Right cardiac atrium (tissue), 5 donors: ENCODE measurements at places on chromosomes 2 and 18.

- DNase-seq: no peak
Measured at GRCh38 chr18:67241299-67241698, 275.2 kb downstream of the DSEL start.

DNA sequence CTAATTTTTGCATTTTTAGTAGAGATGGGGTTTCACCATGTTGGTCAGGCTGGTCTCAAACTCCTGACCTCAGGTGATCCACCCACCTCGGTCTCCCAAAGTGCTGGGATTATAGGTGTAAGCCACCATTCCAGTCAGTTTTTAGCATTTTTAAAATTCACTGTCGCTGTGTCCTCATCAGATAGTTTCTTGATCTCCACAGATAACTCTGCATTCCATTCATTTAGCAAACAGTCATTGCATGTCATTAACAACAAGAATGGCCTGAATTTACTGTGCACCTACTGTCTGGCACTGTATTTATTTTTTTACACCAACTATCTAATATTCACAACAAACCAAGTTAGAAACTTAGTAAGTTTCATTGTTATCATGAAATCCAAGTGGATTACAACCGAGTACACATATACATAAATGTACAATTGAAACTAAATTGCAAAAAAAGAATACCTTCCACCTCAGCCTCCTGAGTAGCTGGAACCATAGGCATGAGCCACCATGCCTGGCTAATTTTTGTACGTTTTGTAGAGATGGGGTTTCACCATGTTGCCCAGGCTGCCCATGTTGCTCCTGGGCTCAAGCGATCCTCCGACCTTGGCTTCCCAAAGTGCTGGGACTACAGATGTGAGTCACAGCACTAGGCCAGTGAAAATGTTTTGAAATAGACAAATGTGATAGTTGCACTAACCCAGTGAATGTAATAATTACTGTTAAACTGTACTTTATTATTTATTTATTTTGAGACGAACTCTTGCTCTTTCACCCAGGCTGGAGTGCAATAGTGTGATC is 4.3 kb downstream of the MCEE start:
- no peak for DNase-seq

DNA sequence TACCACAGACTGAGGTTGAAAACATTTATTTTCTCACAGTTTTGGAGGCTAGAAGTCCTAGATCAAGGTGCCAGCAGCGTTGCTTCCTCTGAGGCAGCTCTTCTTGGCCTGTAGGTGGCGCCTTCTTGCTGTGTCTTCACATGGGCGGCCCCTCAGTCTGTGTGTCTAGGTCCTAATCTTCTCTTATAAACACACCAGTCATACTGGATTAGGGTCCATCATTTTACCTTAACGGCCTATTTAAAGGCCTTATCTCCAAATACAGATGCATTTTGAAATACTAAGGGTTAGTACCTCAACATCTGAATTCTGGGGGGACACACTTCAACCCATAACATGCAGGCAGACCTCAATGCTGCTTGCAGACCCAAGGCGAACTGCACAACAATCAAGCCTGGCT is 4.4 kb upstream of the RMC1 start:
- peak; percentile 81 for DNase-seq

GRCh38 chr2:101360232-101360631 is 27.1 kb downstream of the CREG2 start:
- no peak for DNase-seq

- peak; percentile 80 for DNase-seq
Measured at GRCh38 chr2:240819858-240820606, at the start of gene KIF1A. Gene KIF1A (minus strand): TSS chr2:240820219. CDS start chr2:240797752, 22,467 bp downstream.

GRCh38 chr2:10493634-10494281 is 45.6 kb upstream of the ODC1 start:
- DNase-seq: no peak

DNA sequence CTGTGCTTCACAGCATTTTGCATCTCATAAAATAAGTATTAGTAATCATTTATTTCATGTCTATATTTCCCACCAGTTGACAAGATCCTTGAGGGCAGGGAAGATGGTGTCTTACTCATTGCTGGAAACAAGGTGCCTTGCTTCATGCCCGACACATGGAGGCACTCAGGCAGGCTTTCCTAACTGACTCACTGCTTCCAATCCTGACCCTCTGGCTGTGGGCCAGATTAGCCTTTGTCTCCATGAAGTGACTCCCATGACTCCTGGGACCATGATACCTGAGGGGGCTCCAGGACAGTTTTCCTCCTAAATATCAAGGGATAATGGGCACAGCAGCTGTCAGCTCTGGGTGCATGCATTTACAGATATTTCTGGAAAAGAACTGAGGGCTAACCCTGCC is 275.1 kb downstream of the AGPS start:
- DNase-seq: no peak

DNA sequence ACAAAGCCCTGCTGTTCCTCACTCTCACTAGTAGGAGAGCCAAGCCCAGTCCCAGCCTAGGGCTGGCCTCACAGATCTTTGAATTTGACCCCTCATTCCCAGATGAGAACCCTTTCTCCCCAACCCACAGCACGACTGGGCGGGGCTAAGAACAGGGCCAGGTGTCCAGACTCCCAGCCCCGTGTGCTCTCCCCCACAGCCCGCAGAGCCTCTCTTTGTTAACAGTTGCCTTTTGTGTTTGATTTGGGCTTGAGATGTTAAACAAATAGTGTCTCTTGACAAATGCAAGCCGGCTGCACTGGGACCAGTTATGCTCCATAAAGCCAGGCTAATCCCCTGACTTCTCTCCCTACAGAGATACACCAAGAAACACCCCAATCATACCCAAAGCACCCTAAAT is 4.7 kb upstream of the KCNK3 start:
- no peak for DNase-seq

GRCh38 chr18:9539938-9540337 is 64.6 kb downstream of the RALBP1 start:
- no peak for DNase-seq

DNA sequence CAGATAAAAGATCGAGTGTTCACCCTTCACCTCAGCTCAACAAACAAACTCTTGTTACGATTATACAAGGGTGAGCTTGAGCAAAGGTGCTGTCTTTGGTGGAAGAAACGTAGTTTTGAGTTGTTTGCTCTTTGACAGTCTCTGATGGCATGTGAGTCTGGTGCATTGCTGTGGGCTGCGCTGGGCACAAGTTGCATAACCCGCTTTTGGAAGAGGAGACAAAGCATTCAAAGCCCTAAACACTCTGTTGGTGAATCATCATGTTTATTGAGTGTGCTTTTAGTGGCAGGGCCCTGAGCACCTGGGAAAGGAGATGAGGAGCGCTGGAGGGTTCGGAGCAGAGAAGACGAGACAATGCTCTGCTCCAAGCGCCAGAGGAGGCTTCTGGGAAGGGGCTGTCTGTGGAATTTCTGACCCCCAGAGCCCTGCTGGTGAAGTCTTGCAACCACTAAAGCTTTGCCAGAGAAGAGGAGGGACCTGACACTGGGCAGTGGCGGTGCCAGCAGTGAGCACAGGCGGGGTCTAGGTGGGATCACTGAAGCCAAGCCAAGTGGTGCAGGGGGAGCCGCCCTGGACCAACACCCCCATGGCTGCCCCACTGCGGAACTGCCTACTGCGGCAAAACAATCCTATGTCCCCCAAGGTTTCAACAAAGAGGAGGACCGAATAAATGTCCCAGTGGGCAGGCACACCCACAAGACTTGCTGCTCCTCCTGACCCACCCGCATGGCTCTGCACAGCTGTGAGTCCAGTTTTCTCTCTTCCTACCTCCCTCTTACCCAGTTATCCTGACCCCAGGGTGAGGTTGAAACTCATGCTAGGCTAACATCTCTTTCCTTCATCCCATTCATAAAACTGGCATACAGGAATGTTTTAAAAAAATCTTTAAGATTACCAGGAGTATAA is 64.0 kb downstream of the TNFRSF11A start:
- no peak for DNase-seq

- DNase-seq: no peak
Measured at GRCh38 chr18:49669403-49669802, 107.5 kb downstream of the LIPG start.

DNA sequence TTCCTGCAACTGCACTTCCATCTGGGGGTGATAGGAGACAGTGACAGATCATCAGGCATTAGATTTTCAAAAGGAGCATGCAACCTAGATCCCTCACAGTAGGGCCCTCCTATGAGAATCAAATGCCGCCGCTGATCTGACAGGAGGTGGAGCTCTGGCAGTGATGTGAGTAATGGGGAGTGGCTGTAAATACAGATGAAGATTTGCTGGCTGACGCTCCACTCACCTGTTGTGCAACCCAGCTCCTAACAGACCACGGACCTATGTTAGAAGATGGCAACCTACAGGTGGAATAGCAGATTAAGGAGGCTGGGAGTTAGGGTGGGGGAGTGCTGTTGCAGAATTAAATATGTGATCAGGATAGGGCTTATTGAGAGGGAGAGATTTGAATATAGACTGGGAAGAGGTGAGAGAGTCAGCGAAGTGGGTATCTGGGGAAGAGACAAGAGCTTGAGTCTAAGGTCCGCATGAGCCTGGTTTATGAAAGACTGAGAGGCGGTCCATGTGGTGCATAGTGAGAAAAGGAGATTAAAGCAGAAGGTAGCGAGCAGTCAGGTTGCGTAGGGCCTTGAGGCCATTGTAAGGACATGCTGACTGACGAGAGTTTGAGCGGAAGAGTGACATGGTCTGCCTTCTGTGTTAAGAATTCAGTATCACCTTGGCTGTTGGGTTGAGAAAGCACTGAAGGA is 31.3 kb upstream of the TOGARAM2 start:
- DNase-seq: no peak

- no peak for DNase-seq
Measured at GRCh38 chr2:136085453-136086209, 32.3 kb downstream of the CXCR4 start.

DNA sequence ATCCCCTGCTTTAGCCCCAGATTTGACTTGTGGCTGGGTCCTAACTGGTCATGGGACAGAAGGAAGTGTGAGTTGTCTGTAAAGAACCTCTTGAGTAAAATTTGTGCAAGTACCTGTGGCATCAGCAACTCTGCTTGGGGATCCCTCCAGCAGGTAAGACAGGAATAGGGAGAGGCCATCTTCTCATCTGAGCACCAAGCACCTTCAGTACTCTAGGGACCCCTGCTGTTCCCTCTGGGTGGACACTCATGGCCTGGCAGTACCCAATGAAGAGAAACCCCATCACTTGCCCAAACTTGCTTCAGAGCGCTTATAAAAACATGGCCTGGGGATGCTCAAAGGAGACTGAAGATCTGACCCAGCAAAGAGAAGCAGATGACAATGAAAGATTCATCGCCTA is 297.8 kb downstream of the SP3 start:
- DNase-seq: no peak

DNA sequence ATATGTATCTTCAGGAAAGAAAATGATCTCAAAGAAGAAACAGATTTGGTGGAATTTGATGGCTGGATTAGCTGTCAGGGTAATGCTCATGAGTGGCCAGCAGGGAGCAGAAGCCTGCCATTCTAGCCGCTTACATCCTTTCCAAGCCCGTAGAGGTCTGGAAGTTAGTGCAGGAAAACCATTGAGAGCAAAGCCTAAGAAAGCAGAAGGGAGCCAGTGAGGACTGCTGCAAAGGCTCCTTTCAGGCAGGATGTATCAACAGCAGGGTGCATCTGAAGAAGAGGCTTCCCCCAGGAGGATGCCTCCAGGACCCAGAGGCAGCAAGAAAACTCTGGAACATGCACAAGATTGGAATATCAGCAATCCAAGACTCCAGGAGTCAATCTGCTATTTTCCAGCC is 22.9 kb upstream of the LBH start:
- DNase-seq: peak; percentile 79

GRCh38 chr2:200150411-200151086 is 155.9 kb upstream of the SPATS2L start:
- no peak for DNase-seq

DNA sequence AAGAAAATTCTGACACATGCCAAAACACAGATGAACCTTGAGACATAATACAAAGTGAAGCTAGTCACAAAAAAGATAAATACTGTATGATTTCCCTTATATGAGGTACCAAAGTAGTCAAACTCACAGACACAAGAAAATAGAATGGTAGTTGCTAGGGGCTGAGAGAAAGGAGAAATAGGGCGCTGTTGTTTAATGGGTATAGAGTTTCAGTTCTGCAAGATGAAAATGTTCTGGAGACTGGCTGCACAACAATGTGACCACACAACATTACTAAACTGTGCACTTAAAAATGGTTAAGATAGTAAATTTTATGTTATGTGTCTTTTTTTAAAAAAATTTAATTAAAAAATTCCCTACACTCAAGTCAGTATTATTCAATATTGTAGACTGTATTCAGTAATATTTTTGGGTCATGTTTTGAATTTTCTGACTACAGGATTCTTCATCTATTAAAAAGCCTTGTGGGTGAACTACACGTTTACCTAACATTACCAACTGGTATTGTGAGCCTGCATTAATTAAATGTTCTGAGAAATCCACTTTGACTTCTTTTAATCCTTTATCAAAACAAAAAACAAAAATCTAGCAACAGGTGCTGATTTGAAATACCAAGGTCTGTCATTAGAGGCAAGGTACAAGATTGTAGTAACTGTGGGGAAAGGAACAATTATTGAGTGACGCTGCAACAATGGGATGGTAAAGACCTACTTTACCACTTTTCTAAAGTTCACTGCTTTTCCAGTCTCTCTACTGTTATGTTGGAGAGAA is 140.8 kb upstream of the ZFP36L2 start:
- no peak for DNase-seq

DNA sequence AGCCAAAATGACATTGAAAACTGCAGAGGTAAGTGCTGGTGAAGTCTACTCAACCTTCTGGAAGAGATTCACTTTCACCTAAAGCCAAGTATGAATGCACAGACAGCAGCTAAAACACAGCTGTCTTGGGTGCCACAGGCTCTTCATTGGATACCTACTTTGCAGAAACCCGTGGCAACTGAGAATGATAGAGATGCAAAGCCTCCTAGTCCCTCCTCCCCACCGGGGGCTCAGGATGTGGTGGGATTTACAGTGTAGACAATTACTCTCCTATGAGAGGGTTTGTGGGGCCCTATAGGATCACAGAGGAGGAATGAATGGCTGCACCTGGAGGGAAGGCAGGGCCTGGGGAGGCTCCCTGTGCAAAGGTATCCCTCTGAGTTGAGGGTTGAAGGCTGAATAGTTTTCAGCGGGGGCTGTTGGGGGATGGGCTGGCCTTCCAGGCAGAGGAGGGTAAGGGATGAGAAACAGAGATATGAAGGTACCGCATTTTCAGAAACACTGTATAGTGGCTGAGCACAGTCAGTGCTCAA is 131.6 kb downstream of the RNF144A start:
- DNase-seq: no peak

DNA sequence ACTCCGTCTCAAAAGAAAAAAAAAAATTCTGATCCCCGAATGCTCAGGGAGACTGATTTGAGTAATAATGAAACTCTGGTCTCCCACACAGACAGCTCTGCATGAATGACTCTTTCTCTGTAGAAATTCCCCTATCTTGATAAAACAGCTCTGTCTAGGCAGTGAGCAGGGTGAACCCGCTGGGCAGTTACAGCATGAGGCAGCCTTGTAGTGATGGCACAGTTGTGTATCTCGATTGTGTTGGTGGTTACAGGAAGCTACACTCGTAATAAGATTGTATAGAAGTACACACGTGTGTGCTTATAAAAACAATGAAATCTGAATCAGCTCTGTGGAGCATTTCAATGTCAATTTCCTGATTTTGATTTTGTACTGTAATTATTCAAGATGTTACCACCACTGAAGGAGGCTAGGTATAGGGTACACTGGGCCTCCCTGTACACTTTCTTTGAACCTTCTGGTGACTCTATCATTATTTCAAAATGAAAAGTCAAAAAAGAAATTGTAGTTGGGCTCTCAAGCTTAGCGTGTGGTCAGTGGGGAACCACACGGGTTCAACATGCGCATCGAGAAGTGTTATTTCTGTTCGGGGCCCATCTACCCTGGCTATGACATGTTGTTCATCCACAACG is 34.9 kb upstream of the ATP8B1 start:
- DNase-seq: no peak
